ENCODE measurements at places on chromosomes 4 and X. TPM values are rescaled to one million over a fixed set of nuclear protein-coding genes. Genes with fewer than 3 reads are reported as not detected.
A peak's percentile ranks its signal among the peaks of the same experiment; 100 is the strongest.

DNA sequence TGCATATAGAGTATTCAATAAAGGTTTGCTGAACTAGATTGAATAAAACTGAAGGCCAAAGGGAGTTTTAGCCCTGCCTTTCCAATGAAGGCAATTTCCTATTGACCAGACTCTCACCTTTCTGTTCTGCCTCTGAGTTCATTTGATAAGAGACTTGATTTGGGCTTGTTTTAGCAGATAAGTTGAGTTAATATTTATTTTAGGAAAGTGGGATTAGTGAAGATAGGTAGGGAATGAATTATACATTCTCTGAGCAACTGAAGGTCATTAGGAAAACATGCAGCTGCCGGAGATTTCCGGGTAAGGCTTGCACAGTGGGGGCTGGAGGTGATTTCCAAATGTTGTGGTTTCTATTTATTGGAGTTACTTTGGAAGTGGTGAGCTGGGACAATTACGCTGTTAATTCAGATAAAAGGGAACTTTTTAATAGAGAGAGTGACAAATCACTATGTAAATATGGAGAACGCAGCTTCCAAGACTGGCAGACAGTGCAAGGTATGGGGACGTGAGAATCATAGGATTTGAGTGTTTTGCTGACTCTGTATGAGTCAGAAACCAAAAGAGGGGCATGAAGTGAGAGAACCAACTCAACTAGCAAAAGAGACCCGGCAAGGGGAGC is 553.6 kb upstream of the BOD1L1 start:
- H3K4me3 ChIP-seq: peak overlapping the region; percentile 6
- no peaks in the 10 kb centered on the region for H3K36me3 ChIP-seq
- no peak for DNase-seq
- no peak overlapping the region for H3K27ac ChIP-seq
- H3K4me1 ChIP-seq: no peaks in the 10 kb centered on the region
- H3K27me3 ChIP-seq: no peaks in the 10 kb centered on the region

GRCh38 chr4:114078636-114079035 is 99.2 kb upstream of the ARSJ start:
- no peak overlapping the region for H3K27ac ChIP-seq
- no peaks in the 10 kb centered on the region for H3K27me3 ChIP-seq
- peaks cover 4% of the 10 kb centered on the region for H3K4me1 ChIP-seq

- DNase-seq: no peak
- H3K4me3 ChIP-seq: no peak overlapping the region
- H3K36me3 ChIP-seq: no peaks in the 10 kb centered on the region
- H3K4me1 ChIP-seq: peaks cover 9% of the 10 kb centered on the region
- no peaks in the 10 kb centered on the region for H3K27me3 ChIP-seq
- no peak overlapping the region for H3K27ac ChIP-seq
Measured at GRCh38 chr4:156906325-156906724, 65.3 kb downstream of the PDGFC start.

GRCh38 chrX:123311486-123311885 is 127.4 kb downstream of the GRIA3 start:
- DNase-seq: no peak
- H3K4me3 ChIP-seq: no peak overlapping the region
- no peaks in the 10 kb centered on the region for H3K36me3 ChIP-seq
- H3K27me3 ChIP-seq: no peaks in the 10 kb centered on the region

GRCh38 chr4:139872274-139872673 is 206.7 kb downstream of the MGST2 start:
- no peak overlapping the region for H3K27ac ChIP-seq
- H3K4me1 ChIP-seq: peaks cover 30% of the 10 kb centered on the region
- H3K27me3 ChIP-seq: no peaks in the 10 kb centered on the region
- no peak overlapping the region for H3K4me3 ChIP-seq
- peaks cover 5% of the 10 kb centered on the region for H3K36me3 ChIP-seq

Gene IBSP
- total RNA-seq: not detected

Gene FAM236C
- not detected for total RNA-seq

GRCh38 chr4:164529058-164529457 is 224.9 kb upstream of the SMIM31 start:
- H3K27ac ChIP-seq: no peak overlapping the region
- no peaks in the 10 kb centered on the region for H3K27me3 ChIP-seq
- H3K4me3 ChIP-seq: no peak overlapping the region
- no peaks in the 10 kb centered on the region for H3K36me3 ChIP-seq
- no peak for DNase-seq

DNA sequence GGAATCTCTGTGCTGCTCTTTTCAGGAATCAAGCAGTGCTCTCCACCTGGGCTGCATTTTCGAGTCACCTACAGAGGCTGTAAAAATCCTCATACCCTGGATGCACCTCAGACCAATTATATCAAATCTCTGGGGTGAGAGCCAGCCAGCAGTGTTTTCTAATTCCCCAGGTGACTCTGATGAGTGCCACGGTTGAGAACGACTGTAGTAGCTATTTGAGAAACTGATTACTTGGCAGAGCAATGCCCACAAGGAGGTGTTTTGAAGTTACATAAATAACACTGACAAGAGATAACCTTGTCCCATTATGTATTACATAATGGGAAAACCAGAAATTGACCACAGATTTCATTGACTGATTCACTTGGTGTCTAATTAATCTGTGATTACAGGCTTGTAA is 46.8 kb downstream of the CLCN4 start:
- no peak overlapping the region for H3K4me3 ChIP-seq
- DNase-seq: no peak
- no peaks in the 10 kb centered on the region for H3K27me3 ChIP-seq
- H3K36me3 ChIP-seq: peaks cover 4% of the 10 kb centered on the region

- H3K27ac ChIP-seq: no peak overlapping the region
- no peak for DNase-seq
- H3K36me3 ChIP-seq: peaks cover 15% of the 10 kb centered on the region
- no peak overlapping the region for H3K4me3 ChIP-seq
- no peaks in the 10 kb centered on the region for H3K27me3 ChIP-seq
- H3K4me1 ChIP-seq: peaks cover 4% of the 10 kb centered on the region
Measured at GRCh38 chr4:120709991-120710390, 212.5 kb downstream of the PRDM5 start.

DNA sequence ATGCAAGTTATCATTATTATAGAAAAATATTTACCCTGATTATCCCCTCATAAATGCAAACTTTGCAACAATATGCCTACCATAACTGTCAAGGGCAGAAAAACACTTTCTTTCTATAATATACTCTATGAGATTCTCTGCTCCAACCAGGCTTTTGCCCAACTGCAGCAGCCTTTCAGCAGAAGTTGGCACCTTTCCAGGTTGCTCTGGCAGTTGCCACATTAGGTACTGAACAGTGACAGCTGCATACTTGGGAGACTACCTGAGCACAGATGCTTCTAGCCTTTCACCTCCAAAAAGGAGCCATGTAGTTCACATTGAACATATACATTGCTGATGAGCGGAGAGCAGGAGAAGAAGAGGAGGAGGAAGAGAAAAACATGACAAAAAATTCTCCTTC is 69.5 kb upstream of the BRWD3 start:
- no peaks in the 10 kb centered on the region for H3K4me1 ChIP-seq
- no peak overlapping the region for H3K4me3 ChIP-seq
- no peak for DNase-seq
- H3K36me3 ChIP-seq: no peaks in the 10 kb centered on the region

Gene FAM149A
- 9.9 TPM for total RNA-seq

Gene CSAG1
- not detected for total RNA-seq

- no peaks in the 10 kb centered on the region for H3K27me3 ChIP-seq
- no peak for DNase-seq
- no peaks in the 10 kb centered on the region for H3K36me3 ChIP-seq
Measured at GRCh38 chr4:123421937-123422781, 25.6 kb downstream of the SPRY1 start.

Gene VCX
- not detected for total RNA-seq

Gene TEX13B
- total RNA-seq: not detected

Gene HS6ST2
- 46.4 TPM for total RNA-seq

DNA sequence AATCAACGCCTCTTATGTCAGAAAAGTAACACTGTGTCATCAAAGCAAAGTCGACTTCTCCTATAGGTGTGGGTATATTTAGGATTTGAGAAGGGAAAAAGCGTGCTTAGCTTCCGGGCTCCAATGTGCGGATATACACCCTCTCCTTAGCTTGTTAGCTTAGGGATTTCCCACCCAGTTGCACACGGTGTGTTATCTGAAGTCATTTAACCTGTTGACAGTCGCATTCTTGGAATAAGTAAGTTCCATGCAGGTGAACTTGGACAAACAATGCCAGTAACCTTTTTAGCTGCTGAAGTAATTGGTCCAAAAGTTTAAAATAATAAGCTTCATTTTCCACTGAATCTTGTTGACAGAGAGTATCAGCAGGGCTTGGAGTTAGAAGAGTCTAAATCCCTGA is 113.7 kb downstream of the SHROOM3 start:
- no peak for DNase-seq
- no peak overlapping the region for H3K4me3 ChIP-seq
- peaks cover 42% of the 10 kb centered on the region for H3K4me1 ChIP-seq
- H3K27me3 ChIP-seq: no peaks in the 10 kb centered on the region
- no peaks in the 10 kb centered on the region for H3K36me3 ChIP-seq

GRCh38 chr4:142085513-142086292 is 449.3 kb downstream of the IL15 start:
- no peaks in the 10 kb centered on the region for H3K27me3 ChIP-seq
- H3K4me1 ChIP-seq: peaks cover 30% of the 10 kb centered on the region
- no peak overlapping the region for H3K4me3 ChIP-seq
- no peaks in the 10 kb centered on the region for H3K36me3 ChIP-seq
- no peak overlapping the region for H3K27ac ChIP-seq

Gene DMRTC1
- total RNA-seq: 0.51 TPM

GRCh38 chr4:16126714-16127113 is 42.9 kb upstream of the PROM1 start:
- H3K27me3 ChIP-seq: no peaks in the 10 kb centered on the region
- DNase-seq: no peak
- no peak overlapping the region for H3K4me3 ChIP-seq
- no peaks in the 10 kb centered on the region for H3K4me1 ChIP-seq
- no peaks in the 10 kb centered on the region for H3K36me3 ChIP-seq
- H3K27ac ChIP-seq: no peak overlapping the region

Gene SLC26A1
- 2.8 TPM for total RNA-seq

Gene CENPVL2
- total RNA-seq: 0.33 TPM

- no peaks in the 10 kb centered on the region for H3K27me3 ChIP-seq
- H3K4me1 ChIP-seq: peaks cover 4% of the 10 kb centered on the region
- no peak overlapping the region for H3K4me3 ChIP-seq
- H3K27ac ChIP-seq: no peak overlapping the region
- no peak for DNase-seq
Measured at GRCh38 chr4:89898304-89898716, 3.7 kb downstream of the MMRN1 start.

GRCh38 chr4:145102619-145103018 is 4.5 kb downstream of the ABCE1 start:
- H3K36me3 ChIP-seq: peaks cover 8% of the 10 kb centered on the region
- peaks cover 11% of the 10 kb centered on the region for H3K4me1 ChIP-seq
- DNase-seq: no peak
- H3K27me3 ChIP-seq: no peaks in the 10 kb centered on the region
- H3K4me3 ChIP-seq: no peak overlapping the region
- H3K27ac ChIP-seq: no peak overlapping the region

Gene TMSB15C
- total RNA-seq: 16.5 TPM

- H3K4me1 ChIP-seq: peaks cover 5% of the 10 kb centered on the region
- DNase-seq: no peak
- no peaks in the 10 kb centered on the region for H3K36me3 ChIP-seq
- H3K4me3 ChIP-seq: no peak overlapping the region
- no peaks in the 10 kb centered on the region for H3K27me3 ChIP-seq
- H3K27ac ChIP-seq: no peak overlapping the region
Measured at GRCh38 chrX:134717698-134718097, 59.4 kb upstream of the PLAC1 start.

- H3K4me3 ChIP-seq: no peak overlapping the region
- no peaks in the 10 kb centered on the region for H3K4me1 ChIP-seq
- no peaks in the 10 kb centered on the region for H3K27me3 ChIP-seq
- H3K36me3 ChIP-seq: no peaks in the 10 kb centered on the region
Measured at GRCh38 chrX:74449937-74450330, 28.6 kb downstream of the SLC16A2 start.

Gene FGB
- 199 TPM for total RNA-seq

GRCh38 chr4:85496126-85496849 is 21.3 kb downstream of the ARHGAP24 start:
- no peak for DNase-seq
- no peak overlapping the region for H3K4me3 ChIP-seq
- H3K27ac ChIP-seq: no peak overlapping the region
- no peaks in the 10 kb centered on the region for H3K27me3 ChIP-seq

GRCh38 chr4:118773429-118773792 is 62.5 kb downstream of the SEC24D start:
- no peak overlapping the region for H3K4me3 ChIP-seq
- no peak for DNase-seq
- no peaks in the 10 kb centered on the region for H3K27me3 ChIP-seq
- H3K27ac ChIP-seq: no peak overlapping the region
- peaks cover 3% of the 10 kb centered on the region for H3K36me3 ChIP-seq

DNA sequence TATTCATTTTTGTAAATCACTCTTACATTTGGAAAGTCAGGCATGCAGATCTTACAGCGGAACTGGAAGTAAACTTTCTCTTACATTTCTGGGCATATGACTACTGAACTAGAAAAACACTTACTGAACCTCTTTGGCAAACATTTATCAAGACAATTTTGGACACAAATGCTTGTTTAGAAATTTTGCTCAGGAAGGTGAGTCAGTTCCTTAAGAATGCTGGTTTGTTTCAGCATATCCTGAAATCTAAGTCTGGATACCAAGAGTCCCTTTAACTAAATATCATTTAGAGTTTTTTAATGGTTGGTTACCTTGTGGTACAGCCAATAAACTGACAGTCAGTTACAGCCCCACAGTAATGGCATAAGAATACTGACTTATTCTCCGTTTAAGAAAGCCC is 15.0 kb downstream of the SHISA3 start:
- DNase-seq: no peak
- H3K27ac ChIP-seq: no peak overlapping the region
- no peaks in the 10 kb centered on the region for H3K36me3 ChIP-seq
- no peaks in the 10 kb centered on the region for H3K27me3 ChIP-seq

DNA sequence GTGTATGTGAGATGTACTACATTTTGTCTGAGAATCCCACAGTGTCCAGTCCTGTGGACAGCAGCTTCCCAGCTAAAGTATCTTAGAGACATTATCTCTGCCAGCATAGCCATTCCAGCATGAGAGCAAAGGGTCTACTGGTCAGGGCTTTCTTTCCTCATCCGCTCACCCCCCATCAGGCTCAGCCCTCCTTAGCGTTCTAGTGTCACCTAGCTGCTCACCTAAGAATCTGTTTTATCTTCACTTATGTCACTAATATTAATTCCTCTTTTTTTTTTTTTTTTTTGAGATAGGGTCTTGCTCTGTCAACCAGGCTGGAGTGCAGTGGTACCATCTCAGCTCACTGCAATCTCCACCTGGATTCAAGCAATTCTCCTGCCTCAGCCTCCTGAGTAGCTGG is 15.6 kb downstream of the RUFY3 start:
- peaks cover 30% of the 10 kb centered on the region for H3K4me1 ChIP-seq
- H3K27me3 ChIP-seq: no peaks in the 10 kb centered on the region
- no peaks in the 10 kb centered on the region for H3K36me3 ChIP-seq
- H3K4me3 ChIP-seq: no peak overlapping the region
- no peak overlapping the region for H3K27ac ChIP-seq

Gene STS
- total RNA-seq: 42.1 TPM

GRCh38 chr4:165343353-165344191 is 16.1 kb downstream of the MSMO1 start:
- no peaks in the 10 kb centered on the region for H3K27me3 ChIP-seq
- H3K27ac ChIP-seq: no peak overlapping the region
- peaks cover 4% of the 10 kb centered on the region for H3K36me3 ChIP-seq
- H3K4me1 ChIP-seq: no peaks in the 10 kb centered on the region

Gene KIAA1210
- total RNA-seq: not detected

All from type B pancreatic cell (in vitro differentiated cells).